Right renal cortex interstitium (tissue), 3 donors: ENCODE measurements at places on chromosomes 6 and 20.
A peak's percentile ranks its signal among the peaks of the same experiment; 100 is the strongest.

- no peak for DNase-seq
Measured at GRCh38 chr6:42295181-42295580, 77.5 kb upstream of the MRPS10 start.

GRCh38 chr6:17269840-17270239, 11.3 kb upstream of the RBM24 start:
- no peak for DNase-seq

GRCh38 chr6:72672906-72673305, 51.0 kb downstream of the KCNQ5 start:
- DNase-seq, result no peak

- DNase-seq, result no peak
Measured at GRCh38 chr20:37279820-37280219, 9.6 kb upstream of the MANBAL start.

DNA sequence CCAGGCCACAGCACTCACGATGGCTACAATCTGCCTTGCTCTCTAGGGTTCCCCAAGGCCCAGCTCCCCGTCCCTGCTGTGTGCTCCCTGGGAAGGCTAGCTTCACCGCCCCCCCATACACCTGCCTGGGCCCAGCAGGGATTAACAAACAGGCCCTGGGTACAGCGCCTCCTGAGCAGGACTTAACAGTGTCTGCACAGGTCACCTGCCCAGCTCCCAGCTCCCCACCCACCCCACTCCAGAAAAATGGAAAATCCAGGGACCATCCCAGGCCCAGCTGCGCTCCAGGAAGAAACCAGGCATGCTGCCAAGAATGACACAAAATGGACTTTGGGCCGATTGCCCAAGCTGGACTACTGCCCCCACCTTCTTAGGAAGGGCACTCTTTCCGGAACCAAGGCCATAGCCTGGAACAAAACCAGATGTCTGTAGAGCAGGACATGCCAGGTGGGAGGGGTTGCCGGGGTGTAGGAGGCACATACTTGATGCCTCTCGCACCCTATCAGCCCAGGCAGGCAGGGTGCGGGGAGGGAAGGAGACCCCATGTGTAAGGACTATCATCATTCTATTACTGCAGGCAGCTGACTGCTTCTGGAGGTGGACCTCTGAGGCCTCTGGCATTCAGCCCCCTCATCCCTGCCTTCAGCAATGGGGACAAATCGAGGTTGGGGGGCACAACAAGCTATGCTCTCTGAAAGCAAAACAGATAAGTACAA, 104.9 kb downstream of the SNX5 start:
- no peak for DNase-seq

DNA sequence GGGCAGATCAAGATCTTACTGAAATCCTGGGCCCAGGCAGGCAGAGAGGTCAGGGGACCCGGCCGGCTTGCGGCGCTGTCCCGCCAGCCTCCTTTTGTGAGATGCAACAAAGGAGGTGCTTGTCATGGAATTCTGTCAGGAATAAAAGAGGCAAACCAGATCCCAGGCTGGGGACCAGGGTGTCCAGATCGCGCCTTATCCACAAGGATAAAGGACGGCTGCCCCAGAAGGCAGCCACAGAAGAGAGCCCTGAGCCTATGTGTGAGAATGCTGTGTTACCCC, 42.6 kb upstream of the CDH22 start:
- DNase-seq, result no peak

DNA sequence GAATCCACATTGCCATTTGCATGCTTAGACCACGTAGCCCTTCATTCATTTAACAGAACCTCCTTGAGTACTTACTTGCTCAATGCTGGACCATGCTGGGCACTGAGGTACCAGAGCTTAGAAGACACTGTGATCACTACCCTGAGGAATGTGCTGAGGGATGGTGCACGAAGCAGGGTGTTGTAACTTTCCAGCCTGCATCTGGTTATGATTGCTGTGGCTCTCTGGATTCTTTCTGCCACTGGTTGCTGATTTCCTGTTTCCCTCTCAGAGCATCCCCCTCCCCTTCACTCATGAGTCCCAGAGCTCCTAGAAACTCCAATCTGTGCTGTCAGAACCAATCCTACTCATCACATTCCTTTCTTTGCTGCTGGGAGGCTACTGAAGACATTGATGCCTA, 537.4 kb downstream of the PTPRT start:
- no peak for DNase-seq

- no peak for DNase-seq
Measured at GRCh38 chr6:20309186-20309585, 92.5 kb upstream of the E2F3 start.

DNA sequence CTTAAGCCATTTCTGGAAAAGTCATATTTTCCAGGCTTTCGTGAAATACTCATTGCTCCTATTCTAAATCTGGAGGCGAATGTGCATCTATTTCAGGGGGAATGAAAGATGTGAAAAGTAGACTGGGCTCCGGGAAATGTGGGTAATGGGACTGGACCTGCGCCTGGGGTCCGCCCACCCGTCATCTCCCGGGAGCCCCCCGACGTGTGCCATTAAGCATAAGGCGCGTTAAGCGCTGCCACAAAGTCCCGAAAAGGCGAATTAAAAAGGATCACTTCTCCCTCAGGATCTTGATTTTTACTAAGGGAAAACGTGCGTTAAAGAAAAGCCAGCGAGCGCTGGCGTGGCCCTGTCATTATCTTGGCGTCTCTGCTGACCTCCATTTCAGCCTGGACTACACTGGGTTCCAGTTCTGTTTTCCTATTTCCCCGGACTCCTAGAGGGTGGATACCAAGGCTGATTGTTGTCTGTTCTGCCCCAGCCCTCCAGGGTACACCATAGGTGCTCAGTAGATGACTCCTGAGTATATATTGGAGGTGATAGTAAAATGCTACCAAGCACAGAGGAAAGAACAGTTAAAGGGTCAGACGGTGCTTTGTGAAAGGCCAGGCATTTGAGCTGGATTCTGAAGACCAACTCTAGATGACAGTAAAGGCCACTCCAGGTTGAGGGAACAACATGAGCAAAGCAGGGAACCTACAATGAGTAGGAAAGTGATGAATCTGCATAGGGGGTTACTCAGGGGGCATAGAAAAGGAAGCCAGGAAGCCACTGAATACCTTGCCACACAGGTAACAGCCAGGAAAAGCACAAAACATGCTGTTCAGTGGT, 89.2 kb upstream of the ARID1B start:
- peak; percentile 57 for DNase-seq

DNA sequence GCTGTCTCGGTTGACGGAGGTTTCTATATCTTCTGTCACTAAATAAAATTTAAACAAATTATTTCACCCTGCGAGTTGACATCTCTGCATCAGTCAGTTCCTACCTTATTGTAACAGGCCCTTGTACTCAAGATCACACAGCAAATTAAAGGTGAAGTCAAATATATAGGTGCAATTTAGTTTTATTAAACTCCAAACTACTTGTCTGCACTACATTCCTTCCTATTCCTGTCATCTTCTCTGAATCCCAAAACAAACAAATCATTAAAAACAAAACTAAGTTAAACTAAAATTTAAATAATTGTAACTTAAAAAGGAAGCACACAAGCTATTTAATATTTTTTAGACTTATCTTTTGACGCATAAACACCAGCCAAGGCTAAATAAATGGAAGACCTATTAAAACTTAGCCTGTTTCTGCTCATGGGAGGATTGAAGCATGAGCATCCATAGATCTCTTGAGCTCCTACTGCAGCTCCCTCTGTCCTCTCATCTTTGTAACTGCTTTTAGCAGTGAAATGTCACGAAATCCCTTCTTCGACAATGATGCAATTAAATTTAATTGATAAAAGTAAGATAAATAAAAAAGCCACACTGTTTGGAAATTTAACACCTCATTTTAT, 1152.3 kb upstream of the GJE1 start:
- no peak for DNase-seq

- no peak for DNase-seq
Measured at GRCh38 chr6:13581700-13582229, 7.4 kb downstream of the SIRT5 start.

- DNase-seq, result no peak
Measured at GRCh38 chr6:79872986-79873385, 74.4 kb downstream of the ELOVL4 start.

DNA sequence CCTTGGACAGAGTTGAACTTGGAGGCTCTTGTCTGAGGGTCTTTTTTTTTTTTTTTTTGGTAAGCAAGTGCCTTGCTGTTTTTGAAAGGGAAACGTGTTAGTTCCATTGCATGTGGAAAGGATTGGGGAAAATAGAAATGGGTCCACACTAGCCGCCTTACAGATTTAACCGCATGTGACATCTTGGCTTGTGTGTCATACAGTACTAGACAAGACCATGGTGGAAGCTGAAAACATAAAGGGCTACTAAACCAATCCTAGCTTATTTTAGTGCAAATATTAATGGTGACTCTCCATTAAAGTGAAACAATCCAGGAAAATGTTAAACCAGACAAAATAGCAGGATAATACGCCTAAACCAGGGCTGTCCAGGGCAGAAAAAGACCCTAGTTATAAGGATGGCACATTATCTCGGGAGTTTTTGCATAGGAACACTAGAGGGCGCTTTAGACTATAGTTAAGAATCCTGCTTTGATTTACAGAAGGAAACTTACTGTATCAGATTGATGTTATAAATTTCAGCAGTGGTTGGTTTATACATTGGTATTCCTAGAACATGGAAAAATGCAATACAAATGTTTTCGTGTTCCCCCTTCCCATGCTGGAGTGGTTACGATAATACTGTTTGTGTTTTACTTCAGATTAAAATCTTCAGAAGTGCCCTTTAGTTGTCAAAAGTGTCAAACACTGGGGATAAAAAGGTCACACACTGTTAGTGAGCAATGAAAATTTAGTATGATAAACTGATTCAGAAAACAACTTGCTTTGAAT, 59.8 kb upstream of the DEK start:
- DNase-seq, result no peak

DNA sequence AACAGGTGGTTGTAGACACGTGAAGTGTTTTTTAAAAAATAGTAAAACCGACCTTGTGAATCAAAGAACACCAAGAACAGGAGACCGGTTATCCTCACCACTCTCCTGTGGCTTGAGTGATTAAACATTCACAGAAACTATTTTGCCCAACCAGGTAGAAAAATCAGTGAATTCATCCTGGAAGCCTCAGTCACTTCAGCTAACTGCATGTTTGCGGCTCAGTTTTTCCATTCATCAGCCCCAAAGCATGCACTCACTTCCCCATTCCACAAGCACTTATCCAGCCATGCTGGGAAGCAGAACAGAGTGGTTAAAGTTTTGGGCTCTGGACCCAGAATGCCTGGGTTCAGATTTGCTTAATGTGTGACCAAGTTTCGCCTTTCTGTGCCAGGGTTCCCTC, 2.4 kb downstream of the LRRN4 start:
- no peak for DNase-seq

GRCh38 chr20:51366155-51366886, 176.2 kb downstream of the NFATC2 start:
- no peak for DNase-seq

GRCh38 chr6:20313960-20314530, 87.6 kb upstream of the E2F3 start:
- DNase-seq, result no peak

GRCh38 chr6:108832738-108833137, 15.5 kb upstream of the ARMC2 start:
- DNase-seq, result no peak

DNA sequence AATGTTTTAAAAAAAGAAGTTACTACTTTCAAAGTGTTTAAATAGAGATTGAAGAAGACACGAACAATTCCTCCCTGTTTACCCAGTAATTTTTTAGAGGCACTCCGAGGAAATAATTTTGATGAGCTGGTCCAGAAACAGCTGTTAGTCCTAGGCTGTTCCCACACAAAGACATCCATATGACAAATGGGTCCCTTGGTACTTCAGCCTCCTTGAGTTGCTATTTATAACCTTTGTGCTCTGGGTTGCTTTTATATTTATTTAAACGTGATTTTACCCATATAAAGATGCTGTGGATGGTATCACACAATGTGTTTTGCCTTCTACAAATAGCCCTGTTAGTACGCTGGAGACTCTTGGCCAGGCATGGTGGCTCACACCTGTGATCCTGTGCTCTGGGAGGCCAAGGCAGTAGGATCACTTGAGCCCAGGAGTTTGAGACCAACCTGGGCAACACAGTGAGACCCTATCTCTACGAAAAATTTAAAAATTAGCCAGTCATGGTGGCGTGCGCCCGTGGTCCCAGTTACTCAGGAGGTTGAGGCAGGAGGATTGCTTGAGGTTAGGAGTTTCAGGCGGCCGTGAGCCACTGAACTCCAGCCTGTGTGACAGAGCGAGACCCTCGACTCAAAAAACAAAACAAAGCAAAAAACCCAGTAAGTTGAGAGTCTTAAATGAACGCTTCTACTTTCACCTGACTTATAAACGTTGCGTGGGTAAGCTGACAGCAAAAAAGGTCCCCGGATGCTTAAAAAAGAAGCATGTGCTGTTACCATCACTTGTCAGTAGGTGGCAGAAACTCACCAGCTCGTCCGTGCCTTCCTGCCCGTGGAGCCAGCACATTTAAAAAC, 56.9 kb upstream of the ARMH2 start:
- DNase-seq, result peak; percentile 62

DNA sequence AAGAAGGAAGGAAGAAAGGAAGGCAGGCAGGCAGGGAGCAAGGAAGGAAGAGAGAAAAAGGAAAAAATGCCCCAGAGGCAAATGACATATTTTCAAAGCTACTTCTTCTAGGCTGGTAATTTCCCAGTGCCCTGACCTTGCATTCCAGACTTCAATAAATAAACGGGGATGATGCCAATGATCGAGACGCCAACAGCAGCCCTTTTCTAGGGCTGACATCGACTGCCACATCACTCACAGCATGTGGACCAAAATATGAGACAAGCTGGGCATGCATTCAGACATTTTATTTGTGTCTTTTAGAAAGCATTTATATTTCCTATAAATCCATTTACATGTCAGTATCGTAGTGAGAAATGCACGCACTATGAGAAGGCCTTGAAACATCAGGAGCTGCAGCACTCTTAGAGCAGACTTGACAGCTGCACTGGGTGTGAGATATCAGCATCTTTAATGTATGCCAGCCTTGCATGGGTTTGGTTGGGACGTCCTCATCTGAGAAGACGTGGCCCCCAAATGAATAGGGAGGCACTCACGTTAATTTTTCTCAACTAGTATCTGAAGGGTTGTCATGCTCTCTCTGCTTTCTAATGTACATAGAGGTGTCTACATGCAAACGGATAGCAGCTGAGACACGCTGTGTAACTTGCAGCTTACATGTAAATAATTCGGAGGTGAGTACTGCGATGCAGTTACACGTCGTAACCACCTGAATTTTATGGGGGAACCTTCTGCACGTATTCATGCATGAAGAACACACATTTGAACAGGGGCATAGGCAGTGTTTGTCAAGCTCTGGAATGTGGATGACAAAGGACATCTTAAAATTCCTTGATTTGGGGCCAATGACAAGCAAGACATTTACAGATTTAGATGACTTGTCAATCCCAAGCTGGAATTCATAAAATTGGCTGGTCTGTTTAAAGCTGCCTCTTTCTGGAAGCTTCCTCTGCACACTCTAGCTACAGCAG, 149.1 kb upstream of the AGPAT4 start:
- DNase-seq, result no peak
